ENCODE measurements at places on chromosomes 2 and 18. TPM values are rescaled to one million over a fixed set of nuclear protein-coding genes. Genes with fewer than 3 reads are reported as not detected.

The GCG gene
- total RNA-seq: not detected

The SLC4A5 gene
- 9.7 TPM for total RNA-seq

The ACOXL gene
- not detected for total RNA-seq

DNA sequence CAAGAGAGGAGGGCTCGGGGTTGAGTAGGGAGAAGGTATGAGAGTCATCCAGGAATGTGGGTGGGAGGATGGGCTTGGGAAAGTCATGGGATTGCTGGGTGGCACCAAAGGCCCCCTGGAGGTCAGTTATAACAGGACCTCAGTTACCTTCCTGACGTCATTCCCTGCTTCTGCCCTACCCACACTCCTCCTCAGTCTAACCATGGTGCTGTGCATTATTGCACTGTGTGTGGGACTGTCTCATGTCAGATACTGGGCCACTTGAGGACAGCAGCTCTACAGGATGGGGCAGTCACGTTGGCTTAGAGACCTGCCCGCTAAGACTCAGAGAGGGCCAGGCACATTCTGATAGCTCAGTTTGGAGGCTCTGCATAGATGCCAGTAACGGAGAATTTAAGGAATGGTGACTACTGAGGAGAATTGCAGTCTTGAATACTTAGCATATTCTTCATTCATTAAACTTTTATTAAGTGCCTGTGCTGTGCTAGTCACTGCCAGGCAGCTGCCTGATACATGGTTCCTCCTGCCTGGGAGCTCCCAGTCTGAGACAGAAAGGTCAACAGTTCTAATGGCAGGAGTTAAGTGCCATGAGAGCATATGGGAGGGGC, 90.5 kb downstream of the LAMA3 start:
- DNase-seq: no peak

DNA sequence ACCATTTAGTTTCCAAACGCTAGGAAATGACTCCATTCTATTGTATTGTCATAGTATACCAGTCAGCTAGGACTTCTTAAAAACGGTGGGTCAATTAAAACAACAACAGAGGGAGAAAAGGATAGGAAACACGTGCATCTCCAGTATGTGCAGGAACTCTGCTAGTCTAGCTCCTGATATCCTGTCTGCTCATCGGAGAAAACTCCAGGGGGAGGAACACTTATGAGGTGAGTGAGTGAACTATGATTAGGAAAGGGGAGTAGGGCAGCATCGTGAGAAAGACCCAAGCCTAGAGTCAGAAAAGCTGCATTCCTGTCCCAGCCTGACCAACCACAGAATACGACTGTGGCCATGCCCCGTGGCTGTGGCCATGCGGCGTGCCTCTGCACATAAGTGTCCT, 34.2 kb downstream of the DTNB start:
- DNase-seq: no peak

GRCh38 chr2:8573942-8574195, 108.0 kb upstream of the ID2 start:
- DNase-seq: no peak

GRCh38 chr18:76370201-76370600, 124.8 kb downstream of the ZNF516 start:
- DNase-seq: no peak

GRCh38 chr18:59927246-59927825, 27.5 kb downstream of the PMAIP1 start:
- no peak for DNase-seq

DNA sequence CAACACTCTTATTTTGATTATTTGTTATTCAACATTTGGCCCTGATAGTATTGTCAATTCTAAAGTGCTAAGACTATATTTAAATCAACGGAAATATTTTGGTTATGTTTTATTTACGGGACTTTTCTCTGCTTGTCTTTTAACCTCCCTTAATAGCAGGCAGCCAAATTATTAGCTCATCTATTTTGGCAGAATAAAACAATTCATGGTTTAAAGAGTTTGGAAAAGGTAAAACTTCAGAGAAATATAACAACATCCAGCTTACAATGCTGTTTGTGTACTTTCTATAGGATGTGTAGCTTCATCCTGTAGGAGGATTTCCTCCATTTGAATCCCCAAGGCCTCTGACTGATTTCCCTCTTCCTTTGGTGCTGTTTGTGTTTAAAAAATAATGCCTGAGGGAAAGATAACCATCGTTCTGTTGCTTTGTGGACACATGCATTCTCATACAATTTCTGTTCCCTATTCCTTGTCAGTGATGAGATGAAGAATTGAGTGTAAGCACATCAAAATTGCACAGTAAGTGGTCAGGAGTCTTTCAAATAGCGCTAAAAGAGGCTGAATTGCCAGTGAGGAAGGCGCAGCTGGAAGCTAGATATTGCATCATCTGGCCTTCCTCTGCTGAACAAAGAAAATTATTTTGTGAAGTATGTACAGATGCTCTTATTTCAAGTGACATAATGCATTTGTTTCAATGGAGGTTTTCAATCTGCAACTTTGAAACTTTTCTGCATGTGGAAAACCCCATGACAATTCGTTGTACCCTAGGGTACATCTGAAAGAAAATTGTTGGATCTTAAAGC, 80.3 kb downstream of the CD28 start:
- DNase-seq: no peak

- no peak for DNase-seq
Observed at GRCh38 chr2:164710837-164711765, 89.8 kb upstream of the GRB14 start.
